ENCODE measurements at places on chromosomes 4 and X.

DNA sequence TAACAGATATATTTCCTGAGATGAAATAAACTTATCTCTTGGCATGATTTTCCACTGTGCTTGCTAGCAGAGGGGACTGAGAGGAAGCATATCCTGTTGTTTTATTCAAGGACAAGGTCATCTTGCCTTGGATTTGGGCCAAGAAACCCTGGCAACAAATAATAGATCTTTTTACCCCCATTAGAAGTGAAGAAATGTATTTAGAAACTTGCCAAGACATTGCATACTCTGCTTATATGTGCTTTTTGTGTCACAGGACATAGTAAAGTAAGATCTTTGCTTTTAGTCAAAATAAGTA is 170.2 kb downstream of the RAPGEF2 start:
- no peak for DNase-seq

GRCh38 chr4:123893011-123893981 is 496.7 kb downstream of the SPRY1 start:
- DNase-seq: no peak

DNA sequence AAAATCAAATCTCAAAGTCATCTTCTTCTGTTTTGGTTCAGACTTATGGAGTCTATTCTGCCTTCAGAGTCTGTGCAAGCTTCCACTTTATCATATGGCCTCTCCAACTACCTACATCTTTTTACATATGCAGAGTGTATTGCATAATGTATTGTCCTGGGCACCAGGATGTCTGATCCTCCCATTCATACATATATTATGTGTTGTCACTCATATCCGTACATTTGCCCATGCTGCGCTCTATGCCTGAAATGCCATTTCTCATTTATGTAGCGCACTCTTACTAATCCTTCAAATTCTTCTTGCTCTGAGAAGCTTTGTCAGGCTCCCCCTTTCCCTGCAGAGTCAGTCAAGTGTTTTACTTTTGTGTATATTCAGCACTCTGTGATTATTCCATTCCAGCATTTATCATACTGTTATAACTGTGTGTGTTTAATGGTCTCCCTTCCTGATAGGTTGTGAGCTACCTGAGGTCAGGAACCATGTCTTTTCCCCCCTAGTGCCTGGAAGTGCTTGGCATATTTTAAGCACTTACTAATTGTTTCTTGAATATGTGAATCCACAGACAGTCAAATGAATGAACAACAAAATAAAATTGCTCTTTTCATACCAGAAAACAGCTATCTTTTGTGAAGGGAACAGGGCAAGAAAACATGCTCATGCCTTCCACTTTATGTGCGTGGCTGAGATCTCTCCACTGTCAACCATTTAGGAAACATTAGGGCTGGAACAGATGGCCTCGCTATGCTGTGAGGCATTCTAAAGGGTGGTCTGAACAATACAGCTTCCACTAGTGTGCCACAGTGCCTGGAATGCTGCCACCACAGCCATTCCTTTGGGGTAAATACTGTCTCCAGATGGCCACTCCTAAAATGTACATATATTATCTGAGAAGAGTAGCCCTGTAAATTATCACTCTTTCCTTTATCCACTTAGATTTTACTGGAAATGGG is 81.8 kb downstream of the GLUD2 start:
- no peak for DNase-seq

- DNase-seq: no peak
These were observed 114.7 kb downstream of the TRAPPC11 start for GRCh38 chr4:183773790-183774189.

- no peak for DNase-seq
These were observed 127.6 kb upstream of the GATB start for GRCh38 chr4:151888367-151888866.

- DNase-seq: no peak
These were observed 18.9 kb upstream of the PCDH10 start for GRCh38 chr4:133130171-133130570.

DNA sequence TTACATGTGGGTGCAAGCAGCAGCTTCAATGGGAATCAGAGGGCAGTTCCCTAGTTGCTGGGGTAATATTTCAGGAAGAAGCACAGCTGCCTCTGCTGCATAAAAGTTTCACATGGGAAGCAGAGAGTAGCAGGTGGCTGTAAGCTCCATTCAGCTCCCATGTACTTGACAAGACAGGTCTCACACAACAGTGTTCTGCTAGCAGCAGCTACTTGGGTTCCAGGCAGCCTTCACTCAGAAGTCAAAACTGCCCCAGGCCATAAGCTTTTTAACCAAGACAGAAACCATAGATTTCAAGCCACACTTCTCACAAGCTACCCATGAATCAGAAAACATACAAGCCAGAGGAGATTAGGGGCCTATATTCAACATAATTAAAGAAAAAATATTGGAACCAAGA is 41.4 kb upstream of the SPIN2A start:
- DNase-seq: no peak

DNA sequence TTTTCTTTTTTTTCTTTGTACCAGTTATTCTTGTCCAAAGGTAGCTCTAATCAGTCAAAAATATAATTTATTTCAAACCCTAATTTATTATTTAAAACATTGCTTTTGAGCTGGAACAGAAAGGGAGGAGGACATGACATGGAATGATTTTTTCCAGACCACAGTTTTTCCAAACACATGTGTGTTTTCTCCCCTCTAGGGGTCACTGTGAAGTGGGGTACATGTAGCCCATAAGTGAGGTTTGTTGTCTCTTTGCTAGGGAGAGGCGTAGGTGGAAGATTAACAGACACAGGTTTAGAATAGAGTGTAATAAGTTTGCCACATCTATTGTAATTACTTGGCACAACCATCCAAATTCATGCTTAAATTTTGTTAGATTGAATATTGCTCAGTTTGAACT is 83.0 kb downstream of the TNIP2 start:
- no peak for DNase-seq

- no peak for DNase-seq
These were observed 26.8 kb downstream of the RBBP7 start for GRCh38 chrX:16843208-16843909.

- no peak for DNase-seq
These were observed 11.7 kb downstream of the RPL9 start for GRCh38 chr4:39446842-39447573.

GRCh38 chr4:147288512-147288911 is 192.4 kb upstream of the EDNRA start:
- DNase-seq: no peak

GRCh38 chr4:139658185-139658584 is 7.4 kb upstream of the MGST2 start:
- DNase-seq: no peak

DNA sequence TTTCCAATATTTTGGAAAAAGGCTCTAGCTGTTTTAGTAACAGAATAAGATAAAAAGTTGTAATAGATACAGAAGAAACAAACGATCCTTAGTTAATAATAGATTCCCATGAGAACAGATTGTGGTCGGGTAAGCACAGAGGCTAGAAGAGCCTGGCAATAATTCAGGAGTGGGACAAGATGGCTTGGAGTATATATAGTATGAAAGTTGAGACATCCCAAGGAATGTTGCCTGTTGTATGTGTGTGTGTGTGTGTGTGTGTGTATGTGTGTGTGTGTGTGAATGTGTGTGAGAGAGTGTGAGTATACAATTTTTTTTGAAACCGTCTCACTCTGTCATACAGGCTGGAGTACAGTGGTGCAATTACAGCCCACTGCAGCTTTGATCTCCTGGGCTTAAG is 150.7 kb downstream of the PDGFC start:
- DNase-seq: no peak

DNA sequence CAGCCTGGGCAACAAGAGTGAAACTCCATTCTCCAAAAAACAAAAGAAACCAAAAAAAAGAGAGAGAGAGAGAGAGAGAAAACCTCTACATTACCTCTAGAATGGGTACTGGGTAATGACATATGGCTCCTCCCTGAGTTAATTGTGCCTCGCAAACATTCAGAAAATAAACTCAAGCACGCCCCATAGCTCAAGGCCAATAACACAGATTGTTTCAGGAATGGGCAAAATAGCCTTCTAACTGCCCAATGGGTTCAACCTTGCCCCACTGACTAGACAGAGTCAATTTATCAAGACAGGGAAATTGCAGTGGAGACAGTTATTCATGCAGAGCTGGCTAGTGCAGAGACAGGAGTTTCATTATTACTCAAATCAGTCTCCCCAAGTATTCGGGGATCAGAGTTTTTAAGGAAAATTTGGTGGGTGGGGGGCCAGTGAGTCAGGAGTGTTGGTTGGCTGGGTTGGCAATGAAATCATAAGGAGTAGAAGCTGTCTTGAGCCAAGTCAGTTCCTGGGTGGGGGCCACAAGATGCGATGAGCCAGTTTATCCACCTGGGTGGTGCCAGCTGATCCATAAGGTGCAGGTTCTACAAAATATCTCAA is 25.1 kb downstream of the NIPAL1 start:
- no peak for DNase-seq

DNA sequence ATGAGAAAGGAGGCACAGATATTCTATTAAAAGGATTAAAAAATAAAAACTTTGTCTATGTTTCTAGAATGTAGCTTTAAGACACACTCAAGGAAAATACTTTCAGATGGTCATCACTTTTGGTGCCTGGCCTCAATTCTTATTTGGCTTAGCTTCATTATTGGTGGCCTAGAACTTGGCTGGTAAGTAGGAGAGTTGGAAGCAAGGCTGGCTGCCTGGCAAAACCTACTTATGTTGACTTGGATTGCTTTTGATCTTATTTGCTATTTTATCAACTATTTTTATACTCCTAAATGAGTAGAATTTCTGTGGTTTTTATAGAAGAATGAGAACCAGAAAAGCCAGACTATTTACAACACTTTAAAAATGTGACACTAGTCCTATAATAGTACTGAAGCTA is 35.3 kb upstream of the JADE3 start:
- no peak for DNase-seq

DNA sequence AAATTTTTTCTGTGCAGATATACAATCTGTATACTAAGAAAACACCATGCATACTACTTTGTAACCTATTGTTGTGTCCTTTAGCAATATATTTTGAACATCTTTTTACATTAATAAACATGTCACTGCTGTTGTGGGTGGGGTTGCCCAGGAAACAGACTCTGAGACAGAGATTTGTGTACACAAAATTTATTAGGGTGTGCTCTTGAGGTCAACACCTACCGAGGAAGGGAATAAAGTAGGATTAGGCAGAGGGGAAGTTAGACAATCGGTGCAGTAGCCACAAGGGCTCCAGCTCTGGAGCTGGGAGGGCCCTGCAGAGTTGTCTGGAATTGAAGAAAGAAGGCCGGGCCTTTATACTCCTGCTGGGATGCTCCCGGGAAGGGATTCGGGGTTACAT is 56.4 kb downstream of the CXorf58 start:
- DNase-seq: no peak

DNA sequence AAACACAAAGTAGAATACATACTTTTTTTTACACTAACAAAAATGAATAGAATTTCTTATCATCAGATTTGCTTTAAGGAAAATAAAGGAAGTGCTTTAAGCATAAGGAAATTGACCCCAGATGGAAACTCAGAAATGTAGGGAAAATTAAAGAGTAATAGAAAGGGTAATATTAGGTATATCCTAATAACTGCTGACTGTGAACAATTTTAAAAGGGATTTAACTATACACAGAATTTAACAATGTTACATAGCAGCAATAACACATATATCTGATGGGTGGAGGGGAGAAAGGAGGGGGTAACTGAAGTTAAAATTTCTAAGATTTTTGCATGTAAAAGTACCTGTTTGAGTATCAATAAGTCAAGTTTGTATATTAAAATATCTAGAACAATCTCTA is 8.6 kb downstream of the CDKL2 start:
- no peak for DNase-seq

- DNase-seq: no peak
These were observed 841 bp downstream of the MTNR1A start for GRCh38 chr4:186554539-186554913.

- no peak for DNase-seq
These were observed 52.6 kb upstream of the ATP8A1 start for GRCh38 chr4:42709392-42710065.

GRCh38 chr4:8255698-8256441 is 13.7 kb upstream of the HTRA3 start:
- no peak for DNase-seq

GRCh38 chr4:76420762-76421581 is at the start of gene CCDC158:
Gene CCDC158, minus strand, starts transcription at chr4:76421141. Its CDS starts 17,934 bp downstream, at chr4:76403207.
- no peak for DNase-seq

DNA sequence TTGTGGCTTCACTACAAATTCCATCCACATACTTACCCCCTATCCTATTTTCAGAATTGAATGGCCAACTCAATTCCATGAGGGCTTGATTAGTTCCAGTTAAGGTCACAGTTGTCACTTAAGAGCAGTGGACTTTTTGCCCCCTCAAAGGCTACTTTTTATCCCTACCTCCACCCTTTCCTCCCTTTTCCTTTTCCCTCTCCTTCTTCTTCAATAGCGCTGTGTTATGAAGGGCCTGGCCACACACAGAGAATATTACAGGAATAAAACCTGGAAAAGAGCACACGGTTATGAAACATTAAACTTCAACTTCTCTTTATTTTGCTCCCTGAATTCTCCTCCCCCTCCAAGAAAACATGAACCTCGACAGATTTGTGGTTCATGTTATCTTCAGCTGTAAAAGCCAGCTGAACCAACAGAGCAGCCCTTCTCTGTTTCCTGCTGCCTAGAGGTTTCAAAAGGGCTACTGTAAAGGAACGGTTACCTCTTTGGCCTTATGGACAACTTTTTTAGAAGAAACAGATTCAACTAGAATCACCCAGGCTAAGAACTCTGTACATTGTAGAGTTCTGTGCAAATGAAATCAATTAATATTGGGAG is 87.0 kb upstream of the RPL34 start:
- no peak for DNase-seq

DNA sequence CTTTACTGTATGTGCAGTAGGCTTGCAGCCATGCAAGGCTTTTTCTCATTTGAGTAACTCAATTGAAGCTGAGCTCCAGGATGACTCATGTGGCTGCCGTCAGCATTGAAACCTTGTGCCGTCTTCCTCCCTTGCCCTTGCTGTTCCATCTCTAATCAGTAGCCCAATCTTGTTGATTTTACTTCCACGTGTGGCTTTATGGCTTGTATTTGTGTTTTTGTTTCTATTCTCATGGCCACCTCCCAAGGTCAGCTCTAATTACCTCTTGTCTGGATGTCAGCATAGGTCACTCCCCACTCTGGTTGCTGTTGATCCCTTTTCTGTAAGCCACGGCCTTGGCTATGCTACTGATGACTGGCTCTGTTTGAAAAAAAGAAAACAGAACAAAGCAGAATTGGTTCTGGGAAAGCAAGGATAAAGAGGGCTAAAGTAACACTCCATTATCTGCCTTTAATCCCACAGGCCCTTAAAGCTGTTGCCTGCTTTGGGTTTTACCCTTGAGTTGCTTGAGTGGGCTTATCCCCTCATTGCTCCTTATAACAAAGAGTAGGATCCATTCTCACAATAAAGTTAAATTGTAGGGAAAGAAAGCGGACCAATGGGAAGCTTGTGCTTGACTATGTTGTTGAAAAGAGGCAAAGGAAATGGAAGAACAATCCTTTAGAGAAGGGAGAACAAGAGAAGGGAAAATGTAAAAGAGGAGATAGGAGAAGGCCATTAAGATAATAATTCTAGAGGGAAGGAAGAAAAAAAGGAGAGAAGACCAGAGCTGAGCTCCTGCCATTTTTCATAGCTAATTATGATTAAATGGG is 173.9 kb upstream of the PGRMC2 start:
- no peak for DNase-seq

- DNase-seq: no peak
These were observed 42.2 kb downstream of the TLL1 start for GRCh38 chr4:165915215-165915614.
